CD8-positive, alpha-beta T cell (primary cell): ENCODE measurements at places on chromosomes 4 and X.

GRCh38 chrX:9737363-9737762 is 28.3 kb downstream of the GPR143 start:
- DNase-seq = no peak

DNA sequence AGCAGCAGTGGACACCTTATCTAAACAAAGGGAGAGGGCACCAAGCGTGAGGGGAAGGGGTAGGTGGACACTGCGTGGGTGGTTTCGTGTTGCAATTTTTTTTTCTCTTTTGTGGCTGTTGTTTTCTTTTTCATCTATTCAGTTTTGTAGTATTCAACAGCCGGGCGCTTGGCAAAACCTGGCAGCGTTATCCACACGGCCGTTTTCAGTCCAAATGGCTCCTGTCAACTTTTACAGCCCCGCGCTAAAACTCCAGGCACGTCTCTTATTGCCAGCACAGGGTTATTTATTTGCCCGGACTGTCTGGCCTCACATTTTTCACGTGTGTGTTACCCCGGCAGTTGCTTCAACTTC is 192.2 kb downstream of the BCOR start:
- DNase-seq = no peak

GRCh38 chr4:177960566-177960965 is 518.3 kb upstream of the AGA start:
- no peak for DNase-seq

DNA sequence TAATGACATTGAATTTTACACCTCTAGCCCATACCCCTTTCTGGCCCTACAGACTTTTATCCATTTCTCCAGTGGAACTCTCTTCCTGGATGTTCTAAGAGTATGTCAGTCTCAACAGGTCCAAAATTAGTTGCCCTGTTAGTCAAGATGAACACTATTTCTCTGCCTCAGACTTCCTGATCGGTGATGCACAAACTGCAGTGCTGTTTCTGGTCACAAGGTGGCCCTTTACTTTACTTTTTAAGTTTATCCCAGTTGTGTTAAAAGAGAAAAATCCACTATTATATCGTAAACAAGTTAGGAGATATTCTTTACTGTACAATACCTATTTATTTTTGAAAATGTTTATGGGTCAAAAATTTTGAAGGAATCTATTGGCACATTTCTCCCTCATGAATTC is 13.1 kb downstream of the TCEAL7 start:
- peak; percentile 8 for DNase-seq

DNA sequence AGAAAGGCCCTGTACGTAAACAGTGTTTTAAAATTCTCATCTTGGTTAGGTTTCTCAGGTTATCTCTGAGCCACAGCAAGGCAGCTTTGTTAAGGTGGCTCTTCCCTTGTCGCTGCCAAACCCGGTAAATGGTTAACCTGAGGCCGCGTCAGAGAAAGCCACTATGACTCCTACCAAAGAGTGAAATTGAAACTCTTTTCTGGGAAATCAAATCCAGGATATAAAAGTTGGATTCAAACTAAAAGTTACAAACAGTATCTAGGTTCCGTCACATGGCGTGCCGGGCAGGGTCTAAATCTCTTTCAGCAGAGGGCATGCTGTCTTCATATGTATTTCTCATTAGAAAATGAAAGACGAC is 433 bp downstream of the MMAA start:
- no peak for DNase-seq

DNA sequence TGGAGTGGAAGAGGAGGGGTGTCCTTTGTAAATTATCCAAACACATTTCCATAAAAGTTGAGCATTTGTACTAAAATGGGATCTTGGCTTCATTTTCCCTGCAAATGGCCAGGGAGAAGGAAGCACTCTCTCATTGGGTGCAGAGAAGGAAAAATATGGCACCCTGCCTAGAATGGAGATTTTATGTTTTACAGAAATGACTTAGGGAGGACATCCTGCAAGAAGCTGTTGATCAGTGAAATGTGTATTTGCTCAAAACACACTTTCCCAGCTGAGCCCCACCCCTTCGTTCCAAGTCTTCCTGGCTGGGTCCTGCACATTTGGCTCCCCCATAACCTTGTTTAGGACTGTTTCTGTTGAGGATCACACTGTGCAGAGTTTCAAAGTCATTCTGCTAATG is 213.5 kb upstream of the TAPT1 start:
- DNase-seq = no peak

GRCh38 chrX:147788641-147789350 is 122.9 kb upstream of the FMR1 start:
- DNase-seq = no peak

DNA sequence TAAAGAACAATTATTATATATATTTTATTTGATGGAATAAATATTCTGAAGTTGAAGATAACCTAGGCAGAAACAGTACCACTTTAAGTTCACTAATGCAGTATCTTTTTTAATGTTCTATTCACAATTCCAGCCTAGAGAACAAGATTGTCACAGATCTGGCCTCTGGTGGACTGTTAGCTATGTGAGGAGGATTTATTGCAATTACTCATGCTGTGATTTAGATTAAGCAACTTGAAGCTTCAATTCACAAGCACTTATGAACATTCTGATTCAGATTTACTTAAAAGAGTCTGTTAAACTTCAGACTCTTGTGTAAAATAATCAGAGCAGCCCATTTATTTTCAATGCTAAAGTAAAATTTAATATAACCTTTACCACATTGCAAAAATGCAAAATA is 1489.8 kb downstream of the STIM2 start:
- DNase-seq = no peak

DNA sequence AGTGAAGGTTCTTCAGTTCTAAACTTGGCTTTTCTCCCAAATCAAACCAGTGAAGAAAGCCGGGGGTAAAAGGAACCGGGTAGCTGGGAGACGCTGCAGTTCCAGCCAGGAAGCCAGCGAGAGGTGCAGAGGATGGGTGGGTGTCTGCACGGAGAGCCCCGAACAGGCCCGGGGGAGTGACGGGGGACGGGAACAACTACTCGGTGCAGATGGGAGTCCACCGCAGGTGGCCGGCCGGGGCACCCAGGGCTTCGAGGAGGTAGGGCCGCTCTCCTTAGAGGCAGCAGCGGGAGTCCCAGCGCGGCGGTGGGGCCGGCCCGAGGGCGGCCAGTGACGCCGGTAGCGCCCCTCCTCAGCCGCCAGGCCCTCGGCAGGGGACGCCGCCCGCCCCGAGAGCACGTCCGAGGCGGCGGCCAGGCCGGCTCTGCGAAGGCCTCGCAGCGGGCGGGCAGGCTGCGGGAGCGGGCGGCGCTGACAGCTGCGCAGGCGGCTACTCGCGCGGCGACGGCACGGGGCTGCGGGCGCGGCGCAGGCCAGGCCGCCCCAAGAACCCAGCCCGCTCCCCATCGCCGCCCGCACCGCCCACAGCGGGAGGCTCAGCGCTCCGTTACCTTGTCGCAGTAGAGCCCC is 449 bp downstream of the FBXL5 start:
- DNase-seq = peak; percentile 68
